Left ventricle myocardium inferior (tissue), 1 donor: ENCODE measurements at places on chromosomes 6 and 20. TPM values are rescaled to one million over a fixed set of nuclear protein-coding genes. Genes with fewer than 3 reads are reported as not detected.

Gene HLA-DMB
- 9.1 TPM for total RNA-seq

Gene CTNNBL1
- total RNA-seq, result 58.8 TPM

Gene PGC
- not detected for total RNA-seq

Gene GLP1R
- total RNA-seq, result 7.5 TPM

Gene WFDC10A
- total RNA-seq, result not detected

- H3K27ac ChIP-seq, result peak within 1 kb of the TSS; percentile 93
- peak; percentile 73 for DNase-seq
- H3K27me3 ChIP-seq, result no peaks in the 10 kb centered on the region
- peaks cover 60% of the 10 kb centered on the region for H3K4me1 ChIP-seq
- peak within 1 kb of the TSS; percentile 91 for H3K4me3 ChIP-seq
These were observed at the start of gene RNF217 for GRCh38 chr6:124961777-124962638. Gene RNF217 (plus strand): TSS chr6:124962437. CDS start chr6:124962545, 108 bp downstream.

Gene DEFB127
- total RNA-seq, result not detected

GRCh38 chr6:140175486-140175885 is 801.0 kb upstream of the CITED2 start:
- H3K4me1 ChIP-seq, result no peaks in the 10 kb centered on the region
- no peak for DNase-seq
- no peak overlapping the region for H3K4me3 ChIP-seq

- no peaks in the 10 kb centered on the region for H3K4me1 ChIP-seq
- DNase-seq, result no peak
- H3K36me3 ChIP-seq, result no peaks in the 10 kb centered on the region
- no peak overlapping the region for H3K4me3 ChIP-seq
- H3K27me3 ChIP-seq, result no peaks in the 10 kb centered on the region
- H3K27ac ChIP-seq, result no peak overlapping the region
These were observed 574.8 kb downstream of the HACE1 start for GRCh38 chr6:104284872-104285271.

Gene PAX1
- not detected for total RNA-seq

Gene UBE2V1
- total RNA-seq, result 77.1 TPM

- H3K27ac ChIP-seq, result no peak overlapping the region
- no peak overlapping the region for H3K4me3 ChIP-seq
- H3K4me1 ChIP-seq, result no peaks in the 10 kb centered on the region
- no peak for DNase-seq
- no peaks in the 10 kb centered on the region for H3K36me3 ChIP-seq
These were observed 143.6 kb upstream of the GJE1 start for GRCh38 chr6:141988954-141989705.
